ENCODE measurements at places on chromosomes 16 and 17.

DNA sequence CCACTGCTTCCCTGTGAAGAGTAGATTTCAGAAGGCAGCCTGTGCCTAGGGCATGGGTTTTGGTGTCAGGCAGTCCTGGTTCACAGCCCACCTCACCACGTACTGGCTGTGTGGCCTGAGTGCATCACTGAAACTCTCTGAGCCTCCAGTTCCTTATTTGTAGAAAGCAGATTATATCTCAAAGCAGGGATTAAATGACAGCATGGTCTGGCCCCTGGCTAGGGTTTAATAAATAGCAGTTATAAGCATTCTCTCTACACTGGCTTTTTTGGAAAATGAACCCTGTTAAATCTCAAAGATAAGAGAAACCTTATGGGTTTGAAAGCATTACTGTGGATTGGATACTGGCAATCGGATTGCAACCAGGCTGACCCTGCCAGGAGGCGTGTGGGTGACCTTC is 2.9 kb upstream of the MT1M start:
- no peak for DNase-seq

DNA sequence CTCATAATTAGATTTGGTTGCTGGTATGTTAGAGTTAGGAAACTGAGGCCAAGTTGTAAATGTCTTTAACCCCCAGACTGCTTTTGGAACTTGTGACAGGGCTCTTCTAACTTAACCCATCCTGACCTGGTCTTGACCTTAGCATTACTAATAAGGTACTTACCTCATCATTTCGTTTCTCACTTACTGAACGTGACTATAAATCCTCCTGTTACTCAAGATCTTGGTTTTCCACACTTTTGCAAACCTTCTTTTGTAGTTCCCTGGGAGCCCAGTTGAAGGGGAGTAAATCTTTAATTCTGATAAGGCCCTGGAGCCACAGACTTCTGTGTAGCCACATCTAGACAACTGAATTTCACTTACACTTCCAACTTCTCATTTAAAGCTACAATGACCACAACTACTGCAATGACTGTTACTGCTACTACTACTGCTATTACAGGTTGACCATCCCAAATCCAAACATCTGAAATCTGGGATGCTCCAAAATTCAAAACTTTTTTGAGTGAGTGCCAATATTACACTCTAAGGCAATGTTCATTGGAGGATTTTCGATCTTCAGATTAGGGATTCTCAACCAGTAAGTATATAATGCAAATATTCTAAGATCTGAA is 248.8 kb upstream of the TBX2 start:
- DNase-seq = no peak

DNA sequence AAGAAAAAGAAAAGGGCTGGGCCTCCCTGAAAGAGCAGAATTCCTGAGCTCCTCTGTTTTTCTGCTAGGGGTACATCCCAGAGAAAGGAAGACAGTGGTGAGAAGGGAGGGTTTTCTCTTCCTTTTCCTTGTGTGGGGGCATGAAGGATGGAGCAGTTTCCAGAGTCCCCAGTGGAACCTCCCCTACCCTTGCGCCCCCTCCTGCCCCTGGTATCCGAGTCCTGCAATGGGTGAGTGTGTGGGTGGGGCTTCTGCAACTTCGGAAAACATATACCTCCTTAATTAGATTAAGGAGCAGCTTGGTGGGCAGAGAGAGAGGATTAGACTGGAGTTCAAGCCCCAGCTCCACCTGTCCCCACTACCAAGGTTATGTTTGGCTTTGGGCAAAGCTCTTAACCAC is 5.4 kb upstream of the GIP start:
- no peak for DNase-seq

GRCh38 chr17:6457688-6458459 is 13.6 kb downstream of the PIMREG start:
- no peak for DNase-seq

DNA sequence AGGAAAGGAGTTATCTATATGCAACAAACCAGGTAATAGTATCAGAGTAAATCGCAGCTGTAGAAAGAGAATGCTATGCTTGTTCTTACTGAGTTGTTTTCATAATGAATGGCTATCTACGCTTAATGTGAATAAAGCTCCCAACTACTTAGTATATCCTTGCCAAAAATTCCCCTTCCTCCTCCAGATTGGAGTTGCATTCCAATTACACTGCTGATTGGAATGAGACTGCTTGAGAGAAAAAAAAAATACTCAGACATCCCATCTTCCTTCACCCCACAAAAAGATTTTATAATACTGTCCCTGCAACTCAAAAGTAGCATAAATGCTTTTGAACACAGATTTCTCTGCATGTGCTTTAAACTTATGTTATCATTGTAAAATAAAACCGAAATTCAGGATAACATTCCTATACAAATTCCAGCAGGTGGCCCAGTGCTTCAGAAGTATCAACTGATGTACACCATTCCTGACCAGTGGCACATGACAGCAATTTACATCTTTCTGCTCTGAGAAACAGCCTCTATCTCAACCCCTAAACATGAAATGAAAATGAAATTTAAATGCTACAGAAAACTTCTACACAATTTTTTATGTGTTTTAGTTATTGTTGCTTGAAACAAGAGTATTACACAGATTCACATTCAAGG is 47.0 kb downstream of the SMURF2 start:
- no peak for DNase-seq

GRCh38 chr17:63309021-63309420 is 137.1 kb downstream of the CYB561 start:
- no peak for DNase-seq

GRCh38 chr17:3037259-3037658 is 26.1 kb downstream of the OR1D5 start:
- DNase-seq = no peak

- DNase-seq = no peak
Measured at GRCh38 chr17:31562376-31562840, 170.9 kb downstream of the RAB11FIP4 start.

DNA sequence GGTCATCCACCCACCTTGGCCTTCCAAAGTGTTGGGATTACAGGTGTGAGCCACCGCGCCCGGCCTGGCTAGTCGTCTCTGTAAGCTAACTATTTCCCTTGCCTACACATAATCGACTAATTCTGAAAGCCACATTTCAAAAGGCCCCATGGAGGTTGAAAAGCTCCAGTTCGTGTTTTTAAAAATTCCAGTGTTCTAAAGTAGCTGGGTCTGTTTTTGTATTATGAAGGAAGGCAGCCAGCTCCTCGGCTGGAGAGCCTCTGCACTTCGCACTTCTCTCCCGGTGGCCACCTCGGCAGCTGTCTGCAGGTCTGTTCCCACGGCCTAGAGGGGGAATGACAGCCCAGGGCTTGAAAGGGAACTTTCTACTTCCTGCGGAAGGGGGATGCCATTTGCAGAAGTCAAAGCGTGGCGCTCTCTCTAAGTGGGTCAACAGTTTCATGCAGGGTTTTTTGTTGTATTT is 16.9 kb downstream of the HASPIN start:
- no peak for DNase-seq

DNA sequence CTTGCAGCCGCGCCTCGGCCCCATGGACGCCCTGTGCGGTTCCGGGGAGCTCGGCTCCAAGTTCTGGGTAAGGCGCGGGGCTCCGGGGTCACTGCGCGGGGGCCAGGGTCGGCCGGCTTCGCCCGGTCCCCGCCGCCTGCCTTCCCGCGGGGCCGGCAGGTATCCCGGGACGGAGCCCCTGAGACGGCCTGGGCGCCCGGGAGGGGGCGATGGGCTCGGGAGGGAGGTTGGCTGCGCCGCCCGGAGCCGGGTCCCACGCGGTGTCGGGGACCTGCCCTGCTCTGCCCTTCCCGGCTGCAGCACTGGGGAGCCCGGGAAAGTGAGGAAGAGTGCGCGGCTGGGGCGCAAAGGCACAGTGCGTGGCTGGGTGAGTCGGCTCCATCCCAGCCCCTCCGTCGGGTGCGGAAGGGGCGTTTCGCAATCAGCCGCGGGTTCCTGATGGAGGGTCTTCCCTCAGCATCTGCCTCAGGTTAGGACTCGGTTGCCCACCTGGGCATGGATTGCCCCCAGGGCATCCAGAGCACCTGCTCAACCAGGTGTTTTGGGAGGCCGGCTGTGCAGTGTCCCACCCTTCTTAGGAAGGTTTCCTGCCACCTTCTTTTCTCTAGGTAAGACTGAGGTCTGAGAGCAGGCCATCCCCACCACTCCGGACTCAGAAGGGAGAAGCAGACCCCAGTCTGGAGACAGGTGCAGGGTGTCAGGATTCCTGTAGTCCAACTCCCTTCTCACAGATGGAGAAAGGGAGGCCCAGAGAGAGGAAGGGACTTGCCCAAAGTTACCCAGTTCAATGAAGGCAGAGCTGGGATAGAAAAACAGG is 442 bp downstream of the ABCC3 start:
- no peak for DNase-seq

DNA sequence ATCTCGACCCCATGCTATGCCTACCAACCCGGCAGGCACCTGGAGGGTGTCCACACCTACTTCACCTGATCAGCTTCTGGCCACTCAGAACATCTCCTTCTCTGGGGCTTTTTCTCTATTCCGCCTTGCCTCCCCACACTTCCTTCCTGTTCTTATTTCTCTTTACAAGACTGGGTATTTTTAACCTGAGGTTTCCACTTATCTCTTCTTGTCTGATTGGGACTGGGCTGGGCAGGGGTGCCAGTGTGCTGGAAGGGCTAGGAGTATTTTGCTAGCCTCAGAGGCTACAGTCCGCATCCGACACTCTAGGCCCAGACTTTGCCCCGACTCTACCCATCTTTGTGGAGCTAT is 26.2 kb upstream of the ZNF652 start:
- DNase-seq = no peak

- DNase-seq = no peak
Measured at GRCh38 chr16:57677622-57678369, 9.7 kb downstream of the ADGRG3 start.

DNA sequence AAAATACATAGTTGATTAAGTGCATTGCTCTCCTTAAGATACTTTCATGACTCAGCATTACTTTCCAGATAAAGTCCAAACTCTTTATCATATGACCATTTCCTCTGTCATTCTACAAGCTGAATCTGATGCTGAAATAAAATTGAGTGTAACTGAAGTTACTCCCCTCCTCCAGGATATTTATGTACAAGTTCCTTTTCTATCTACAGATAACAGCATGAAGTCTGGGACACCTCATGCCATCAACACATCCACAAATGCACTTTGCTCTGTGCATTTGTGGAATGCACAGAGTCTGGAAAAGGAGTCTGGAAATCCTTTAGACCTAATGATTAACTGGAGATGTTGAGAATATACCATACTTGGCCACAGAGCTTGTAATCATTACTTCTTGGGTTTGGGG is 60.5 kb downstream of the ACSM2B start:
- peak; percentile 7 for DNase-seq

- no peak for DNase-seq
Measured at GRCh38 chr16:71353736-71354135, 4.8 kb upstream of the CALB2 start.

DNA sequence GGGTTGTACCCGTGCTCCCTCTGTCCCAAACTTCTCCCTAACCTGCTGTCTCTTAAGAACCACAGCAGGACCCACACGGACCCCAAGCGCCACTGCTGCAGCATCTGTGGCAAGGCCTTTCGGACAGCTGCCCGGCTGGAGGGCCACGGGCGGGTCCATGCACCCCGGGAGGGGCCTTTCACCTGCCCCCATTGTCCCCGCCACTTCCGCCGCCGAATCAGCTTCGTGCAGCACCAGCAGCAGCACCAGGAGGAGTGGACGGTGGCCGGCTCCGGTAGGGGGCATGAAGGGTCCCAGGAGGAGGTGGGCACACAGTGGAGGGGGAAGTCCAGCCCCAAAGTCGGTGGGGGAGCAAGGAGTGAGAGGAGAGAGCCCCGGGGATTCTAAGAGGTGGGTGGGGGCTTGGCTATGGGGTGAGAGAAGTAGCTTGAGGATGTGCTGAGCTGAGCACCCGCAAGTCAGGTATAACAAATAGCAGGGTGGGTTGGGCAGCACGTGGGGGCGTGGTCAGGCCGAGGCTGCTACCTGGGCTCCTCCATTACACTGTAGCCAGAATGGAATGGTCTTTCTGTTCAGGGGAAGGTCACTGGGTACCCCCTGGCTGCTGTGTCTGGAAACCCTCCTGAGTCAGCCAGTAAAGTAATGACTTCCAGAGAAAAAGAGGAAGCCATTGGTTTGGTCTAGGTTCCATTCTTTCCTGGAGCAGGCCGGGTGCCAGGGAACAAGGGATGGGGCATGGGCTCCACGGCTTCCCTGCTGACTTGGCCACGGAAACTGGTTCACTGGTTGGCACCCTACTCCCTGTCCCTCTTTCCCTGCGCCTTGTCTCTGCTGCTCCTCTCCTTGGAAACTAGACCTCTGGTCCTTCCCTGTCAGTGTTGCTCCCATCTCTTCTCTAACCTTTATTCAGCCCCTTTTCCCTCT is 7.1 kb downstream of the PRSS53 start:
- no peak for DNase-seq

DNA sequence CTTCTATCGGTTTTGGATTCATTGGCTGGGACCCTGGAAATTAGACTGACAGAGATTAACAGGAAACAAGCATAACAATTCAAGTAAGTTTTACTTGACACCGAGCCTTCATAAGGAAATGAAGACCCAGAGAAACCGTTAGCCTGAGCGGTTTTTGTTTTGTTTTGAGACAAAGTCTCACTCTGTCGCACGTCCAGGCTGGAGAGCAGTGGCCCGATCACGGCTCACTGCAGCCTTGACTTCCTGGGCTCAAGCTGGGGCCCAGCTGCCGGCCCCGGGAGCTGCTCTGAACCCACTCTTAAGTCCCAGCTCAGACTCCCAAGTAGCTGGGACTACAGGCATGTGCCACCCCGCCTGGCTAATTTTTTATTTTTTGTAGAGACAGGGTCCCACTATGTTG is 321.3 kb downstream of the SEC14L1 start:
- no peak for DNase-seq

GRCh38 chr16:28258567-28258966 is 33.8 kb upstream of the SBK1 start:
- DNase-seq = no peak

DNA sequence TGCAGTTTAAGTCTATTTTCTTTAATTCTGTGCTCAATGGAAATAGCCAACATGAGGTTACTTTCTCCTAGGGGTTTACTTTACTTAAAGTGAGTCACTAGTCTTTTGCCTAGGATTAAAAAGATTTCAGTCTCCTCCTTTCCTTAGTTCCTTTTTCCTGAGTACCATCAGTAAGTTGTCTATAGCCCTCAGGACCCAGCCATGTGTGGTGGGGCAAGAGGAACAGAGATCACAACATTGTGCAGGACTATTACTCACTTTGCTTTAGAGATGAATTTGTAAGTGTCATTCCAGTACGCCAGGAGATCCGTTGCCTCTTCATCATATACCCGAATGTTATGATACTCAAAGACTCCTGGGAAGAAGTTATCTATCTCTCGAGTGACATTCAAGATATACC is 27.7 kb upstream of the CORO6 start:
- DNase-seq = no peak

DNA sequence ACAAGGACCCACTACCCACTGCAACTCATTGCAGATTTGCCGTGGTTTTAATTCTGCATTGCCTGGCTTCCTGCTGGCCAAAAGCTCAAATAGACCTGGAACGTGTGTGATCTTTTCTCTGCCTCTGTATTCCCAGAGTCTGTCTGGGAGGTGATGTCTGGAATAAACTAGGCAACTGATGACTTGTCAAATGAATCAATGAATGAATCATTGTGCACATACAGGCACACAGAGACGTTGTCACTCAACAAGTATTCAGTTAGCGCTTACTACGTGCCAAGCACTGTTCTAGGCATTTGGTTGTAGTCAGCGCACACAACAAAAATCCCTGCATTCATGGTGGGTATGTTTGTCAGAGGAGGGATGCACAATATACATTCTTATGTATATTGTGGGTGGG is 8.9 kb downstream of the TMEM132E start:
- DNase-seq = no peak

GRCh38 chr17:80701730-80702129 is 157.1 kb downstream of the RPTOR start:
- DNase-seq = no peak

GRCh38 chr17:29138184-29138955 is 41.8 kb downstream of the MYO18A start:
- peak; percentile 13 for DNase-seq

Data from hematopoietic multipotent progenitor cell treated with erythropoietin and hydrocortisone succinate and interleukin-3 and kit ligand, for 8 days (in vitro differentiated cells).